ENCODE measurements at places on chromosomes 4 and X. TPM values are rescaled to one million over a fixed set of nuclear protein-coding genes. Genes with fewer than 3 reads are reported as not detected.

The GAGE12H gene
- total RNA-seq = not detected

GRCh38 chr4:70938086-70938485 is 35.9 kb downstream of the MOB1B start:
- no peak for DNase-seq

DNA sequence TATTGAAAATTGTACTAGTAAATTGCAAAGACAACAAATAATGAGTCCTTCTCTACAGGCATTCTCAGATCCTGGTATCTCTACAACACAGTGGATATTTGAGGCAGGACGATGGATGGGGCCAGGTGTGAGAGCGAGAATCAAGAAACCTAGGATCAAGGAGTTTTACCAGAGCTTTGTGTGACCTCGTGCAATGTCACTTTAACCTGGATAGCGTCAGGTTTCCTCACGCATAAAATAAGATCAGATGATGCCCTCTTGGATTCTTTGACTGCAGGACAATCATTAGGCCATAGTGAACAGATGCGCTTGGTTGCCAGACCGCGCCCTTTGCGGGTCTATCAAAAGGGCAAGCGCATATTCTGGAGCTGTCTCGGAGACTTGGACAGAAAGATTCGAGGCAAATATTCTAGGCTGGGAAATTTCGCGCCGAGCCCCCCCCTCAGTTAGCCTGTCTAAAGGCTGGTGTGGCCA is 66.6 kb downstream of the FBXO8 start:
- no peak for DNase-seq

The TIMM17B gene
- 83.3 TPM for total RNA-seq

- DNase-seq = no peak
Measured at GRCh38 chr4:47309165-47309564, 154.3 kb downstream of the COMMD8 start.

The NDP gene
- not detected for total RNA-seq
